Caco-2 (cell line): ENCODE measurements at places on chromosomes 3 and 15. TPM values are rescaled to one million over a fixed set of nuclear protein-coding genes. Genes with fewer than 3 reads are reported as not detected.

DNA sequence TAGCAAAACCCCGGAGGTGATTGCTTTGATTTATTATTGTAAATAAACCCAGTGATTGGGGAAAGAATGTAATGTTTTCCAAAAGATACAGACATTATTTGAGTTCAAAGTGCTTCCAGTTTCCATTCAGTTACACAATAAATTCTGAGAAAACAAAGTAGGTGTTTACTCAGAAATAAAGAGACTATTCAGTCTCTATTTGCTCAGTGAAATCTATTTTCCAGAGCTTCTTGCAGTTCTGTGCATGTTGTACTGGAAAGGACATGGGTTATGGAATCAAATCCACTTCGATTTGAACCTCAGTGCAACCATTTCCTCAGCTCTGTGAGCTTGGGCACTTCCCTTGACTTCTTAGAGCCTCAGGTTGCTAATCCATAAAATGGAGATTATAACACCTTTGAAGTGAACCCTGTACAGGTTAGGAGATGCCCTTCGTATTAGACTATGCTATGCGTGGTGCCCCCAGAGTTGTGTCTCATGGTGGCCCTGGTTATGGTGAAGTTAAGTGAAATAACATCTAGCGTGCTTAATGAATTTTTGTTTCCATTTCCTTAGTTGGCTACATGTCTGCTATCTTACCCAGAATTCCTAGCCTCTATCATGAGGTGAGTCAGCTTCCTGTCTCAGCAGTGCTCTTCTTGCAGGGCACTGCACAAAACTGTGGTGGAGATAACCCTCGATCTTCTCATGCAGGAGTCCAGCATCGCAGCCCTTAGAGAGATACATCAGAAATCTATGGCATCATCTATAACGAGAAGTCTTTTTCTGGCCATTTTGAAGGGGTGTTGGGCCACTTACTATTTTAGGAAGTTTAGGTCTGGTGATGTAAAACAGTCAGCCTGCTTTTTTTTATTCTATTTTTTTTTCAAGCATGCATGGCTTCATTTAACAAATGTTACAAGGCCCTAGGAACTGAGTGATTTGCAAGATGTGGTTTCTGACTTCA lies 97.7 kb downstream of the RPL39L start:
- H3K4me1 ChIP-seq: peaks cover 39% of the 10 kb centered on the region
- H3K27ac ChIP-seq: peak overlapping the region; percentile 78
- peaks cover 2% of the 10 kb centered on the region for H3K36me3 ChIP-seq
- H3K27me3 ChIP-seq: no peaks in the 10 kb centered on the region

Gene TMEM87A
- 33.6 and 38.4 TPM in 2 replicates for total RNA-seq

- H3K27me3 ChIP-seq: no peaks in the 10 kb centered on the region
- peak; percentile 57 for DNase-seq
- no peak overlapping the region for H3K27ac ChIP-seq
- no peaks in the 10 kb centered on the region for H3K36me3 ChIP-seq
Measured at GRCh38 chr15:93087825-93088199, 1.2 kb downstream of the RGMA start.

Gene ADGRG7
- total RNA-seq: 2.9 and 4.2 TPM in 2 replicates
